ENCODE measurements at places on chromosomes 7 and 10.

DNA sequence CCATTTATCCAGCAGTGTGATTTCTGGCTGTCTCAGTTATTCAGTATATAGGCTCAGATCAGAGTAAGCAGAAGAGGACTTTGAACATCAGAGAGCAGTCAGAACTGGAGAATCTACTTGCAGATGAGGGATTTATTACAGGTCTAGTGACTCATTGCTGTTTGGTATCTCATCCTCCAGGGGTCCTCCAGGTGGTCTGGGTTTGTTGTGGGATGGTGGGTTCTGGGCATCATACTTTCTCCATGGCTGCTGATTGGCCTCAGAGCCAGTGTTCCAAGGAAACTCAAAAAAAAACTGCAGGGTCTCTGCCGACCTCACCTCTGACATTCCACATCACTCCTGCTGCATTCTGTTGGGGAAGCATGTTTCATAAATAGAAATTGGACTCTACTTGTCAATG, 214.8 kb downstream of the CNTNAP2 start:
- DNase-seq: no peak

GRCh38 chr7:116525298-116525912, 569 bp downstream of the CAV1 start:
- DNase-seq: peak; percentile 27

GRCh38 chr7:42338231-42338915, 101.4 kb upstream of the GLI3 start:
- DNase-seq: no peak

GRCh38 chr10:72285972-72286521, 12.3 kb downstream of the DDIT4 start:
- no peak for DNase-seq

DNA sequence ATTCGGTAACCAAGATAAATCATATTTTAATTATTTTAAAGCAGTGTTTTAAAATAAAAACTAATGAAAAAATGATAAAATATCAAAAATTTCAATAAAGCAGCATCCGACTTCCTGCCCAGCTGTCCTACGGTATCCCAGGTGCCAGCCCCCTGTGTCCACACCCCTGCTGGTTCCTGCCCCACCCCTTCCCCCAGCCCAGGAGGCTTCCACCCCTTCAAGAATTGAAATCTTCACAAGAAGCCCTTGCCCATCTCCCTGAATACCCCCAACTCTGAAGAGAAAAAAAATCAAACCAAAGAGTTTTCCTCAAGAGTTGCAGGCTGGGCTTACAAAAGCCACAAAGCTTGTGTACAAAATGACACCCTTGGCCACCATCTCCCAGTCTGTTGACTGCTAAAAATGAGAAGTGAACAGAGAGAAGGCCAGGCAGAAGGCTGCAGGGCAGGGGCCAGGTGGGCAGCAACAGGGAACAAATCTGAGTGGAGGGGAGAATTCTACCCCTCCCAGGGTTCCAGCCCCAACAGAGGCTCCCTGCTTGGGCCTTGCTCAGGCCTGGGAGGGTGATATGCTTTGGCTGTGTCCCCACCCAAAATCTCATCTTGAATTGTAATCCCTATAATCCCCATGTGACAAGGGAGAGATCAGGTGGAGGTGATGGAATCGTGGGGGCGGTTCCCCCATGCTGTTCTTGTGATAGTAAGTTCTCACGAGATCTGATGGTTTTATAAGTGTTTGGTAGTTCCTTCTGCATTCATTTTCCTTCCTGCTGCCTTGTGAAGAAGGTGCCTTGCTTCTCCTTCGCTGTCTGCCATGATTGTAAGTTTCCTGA, 14.5 kb downstream of the GPRIN2 start:
- DNase-seq: no peak

- DNase-seq: no peak
Measured at GRCh38 chr7:135920478-135920877, 56.7 kb downstream of the MTPN start.

- no peak for DNase-seq
Measured at GRCh38 chr10:130809181-130809580, 502.3 kb downstream of the TCERG1L start.

- DNase-seq: no peak
Measured at GRCh38 chr7:46663025-46663424, 742.0 kb upstream of the IGFBP3 start.

- DNase-seq: no peak
Measured at GRCh38 chr10:80612261-80612660, 74.6 kb downstream of the SH2D4B start.

GRCh38 chr10:14667280-14667679, 107.4 kb downstream of the FAM107B start:
- no peak for DNase-seq

GRCh38 chr10:113019692-113020474, 69.8 kb downstream of the TCF7L2 start:
- DNase-seq: no peak

DNA sequence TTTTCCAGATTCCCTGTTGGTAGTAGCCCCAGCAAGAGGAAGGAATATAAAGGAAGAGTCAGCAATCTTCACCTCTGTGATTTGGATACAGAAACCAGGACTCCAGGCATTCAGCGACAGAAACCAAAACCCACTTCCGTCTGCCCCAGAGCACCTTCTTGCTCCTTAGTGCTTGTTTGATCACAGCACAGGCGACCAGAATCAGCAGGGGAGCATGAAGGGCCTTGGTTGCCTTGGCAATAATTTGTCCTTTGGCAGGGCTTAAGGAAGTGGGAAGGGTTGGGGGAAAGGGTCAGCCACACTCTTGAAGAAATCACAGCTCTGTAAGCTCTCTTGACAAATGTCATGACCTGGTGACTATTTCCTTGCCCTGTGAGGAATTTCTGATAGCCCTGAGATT, 379.6 kb downstream of the OTUD1 start:
- DNase-seq: no peak

DNA sequence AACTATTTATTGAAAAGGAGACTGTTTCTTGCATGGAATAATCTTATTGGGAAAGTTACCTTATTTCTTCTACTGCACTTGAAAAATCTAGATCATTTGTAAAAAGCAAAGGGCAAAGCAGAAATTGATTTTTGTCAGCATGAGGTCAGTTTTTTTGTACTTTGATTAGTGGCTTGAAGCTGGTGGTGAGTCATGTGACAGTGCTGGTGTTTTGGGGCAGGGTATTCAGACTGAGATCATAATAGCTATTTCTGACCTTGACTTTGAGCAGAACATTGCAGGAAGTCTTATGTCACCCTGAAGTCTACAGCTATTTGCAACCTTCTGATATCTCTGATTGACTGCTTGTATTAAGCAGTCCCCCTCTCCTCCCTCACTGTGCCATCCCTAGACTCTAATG, 66.3 kb upstream of the SORCS3 start:
- DNase-seq: no peak

DNA sequence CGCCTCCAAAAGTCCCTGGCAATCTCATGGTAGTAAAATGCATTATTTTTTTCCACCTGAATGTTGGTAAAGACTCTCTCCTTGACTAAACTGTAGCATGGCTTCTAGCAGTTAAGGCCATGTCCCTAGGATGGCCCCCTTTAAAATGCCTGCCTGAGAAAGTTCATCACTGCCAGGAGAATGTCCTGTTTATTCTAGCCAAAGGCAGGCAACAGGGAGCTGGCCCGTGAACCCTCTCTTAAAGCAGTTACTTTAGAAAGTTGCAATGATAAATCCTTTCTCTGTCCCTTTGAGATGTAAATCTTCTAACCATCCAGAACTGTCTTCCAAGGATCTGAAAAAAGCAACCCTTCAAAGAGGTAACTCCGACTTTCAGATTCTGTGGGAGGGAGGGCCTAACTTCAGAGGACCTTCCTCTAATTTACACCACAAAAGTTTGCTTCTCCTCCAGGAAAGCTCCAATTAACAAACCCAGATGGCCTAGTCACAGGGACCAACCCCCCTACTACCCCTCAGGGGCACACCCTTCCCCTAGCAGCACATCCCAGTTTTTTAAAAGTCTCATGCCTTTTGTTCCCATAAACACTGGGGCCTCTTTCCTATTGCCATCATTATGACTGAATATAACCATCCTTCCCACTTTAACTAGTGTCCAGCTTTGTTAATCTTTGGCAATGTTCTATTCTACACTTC, 5.5 kb downstream of the DNTT start:
- DNase-seq: no peak

- no peak for DNase-seq
Measured at GRCh38 chr10:86345859-86346798, 20.5 kb downstream of the GRID1 start.

DNA sequence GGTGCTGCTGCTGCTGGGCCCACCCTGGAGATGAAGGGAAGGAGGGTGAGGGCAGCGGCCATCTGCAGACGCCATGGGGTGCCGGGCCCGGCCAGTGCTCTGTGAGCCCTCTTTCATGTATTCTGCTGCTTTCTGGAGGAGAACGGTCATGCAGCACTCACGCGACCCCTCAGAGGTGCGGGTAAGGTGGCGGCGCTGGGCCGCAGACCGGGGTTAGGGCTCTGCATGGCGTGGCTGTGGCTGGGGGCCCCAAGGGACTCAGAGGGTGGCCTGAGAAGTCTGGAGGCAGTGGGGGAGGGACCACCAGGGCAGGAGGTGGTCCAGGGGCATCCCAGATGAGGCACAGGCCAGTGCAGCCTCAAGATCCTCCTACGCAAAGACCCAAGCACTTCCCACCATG, 275.5 kb downstream of the ELFN1 start:
- DNase-seq: no peak

- DNase-seq: no peak
Measured at GRCh38 chr10:98135222-98135899, 904 bp downstream of the R3HCC1L start.

DNA sequence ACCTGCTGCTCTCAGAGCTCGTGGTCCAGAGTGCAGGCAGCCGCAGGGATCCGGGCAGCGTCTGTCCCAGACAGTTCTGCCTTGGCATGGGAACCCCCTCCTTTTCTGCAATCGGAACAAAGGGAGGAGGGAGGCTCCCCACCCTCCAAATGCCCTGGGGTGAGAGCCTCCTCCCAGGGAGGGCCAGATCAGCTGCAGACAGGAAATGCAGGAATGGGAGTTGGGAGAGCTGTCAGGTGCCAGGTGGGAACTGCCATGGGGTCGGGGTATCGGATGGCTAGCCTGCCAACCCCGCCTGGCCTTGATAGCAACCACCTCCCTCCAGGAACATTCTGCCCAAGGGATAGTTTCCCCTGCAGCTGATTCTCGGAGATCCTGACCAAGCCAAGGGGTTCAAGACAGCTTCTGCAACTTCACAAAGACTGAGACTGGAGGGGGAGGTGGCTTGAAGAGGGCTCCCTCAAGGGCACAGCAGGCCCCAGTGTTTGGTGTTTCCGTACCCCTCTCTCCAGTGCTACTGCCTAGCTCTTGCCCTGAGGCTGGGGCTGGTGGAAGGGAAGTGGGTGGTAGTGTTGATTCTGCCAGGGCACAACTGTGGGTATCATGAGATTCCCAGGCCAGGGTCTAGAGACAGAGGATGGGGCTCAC, at the start of gene CALML5:
TSS of gene CALML5 (minus strand) at position 78 of the 648 bp plus-strand sequence. CDS start 132 bp downstream, outside the sequence.
- no peak for DNase-seq

DNA sequence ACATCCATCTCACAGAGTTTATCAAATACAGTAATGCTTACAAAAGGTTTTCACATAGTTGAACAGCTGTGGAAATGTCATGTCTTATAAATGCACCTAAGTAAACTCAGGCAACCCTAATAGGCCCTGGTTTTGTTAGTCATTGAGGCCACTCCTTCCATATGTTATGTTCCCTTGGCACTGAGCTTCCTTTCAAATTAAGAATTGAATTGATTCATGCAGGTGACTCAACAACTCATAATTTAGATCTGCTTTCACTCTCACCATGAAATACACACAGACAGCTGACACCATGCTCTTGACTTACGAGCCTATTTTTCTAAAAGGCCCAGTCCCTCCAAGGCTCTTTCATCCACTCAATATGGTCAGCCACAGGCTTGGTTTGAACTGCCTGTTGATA, 476.9 kb downstream of the KCNMA1 start:
- DNase-seq: no peak

- no peak for DNase-seq
Measured at GRCh38 chr10:10865303-10865702, 152.4 kb upstream of the CELF2 start.

- DNase-seq: no peak
Measured at GRCh38 chr7:64951250-64951848, 39.5 kb downstream of the ZNF117 start.

- DNase-seq: no peak
Measured at GRCh38 chr7:2106440-2106839, 126.3 kb downstream of the MAD1L1 start.

DNA sequence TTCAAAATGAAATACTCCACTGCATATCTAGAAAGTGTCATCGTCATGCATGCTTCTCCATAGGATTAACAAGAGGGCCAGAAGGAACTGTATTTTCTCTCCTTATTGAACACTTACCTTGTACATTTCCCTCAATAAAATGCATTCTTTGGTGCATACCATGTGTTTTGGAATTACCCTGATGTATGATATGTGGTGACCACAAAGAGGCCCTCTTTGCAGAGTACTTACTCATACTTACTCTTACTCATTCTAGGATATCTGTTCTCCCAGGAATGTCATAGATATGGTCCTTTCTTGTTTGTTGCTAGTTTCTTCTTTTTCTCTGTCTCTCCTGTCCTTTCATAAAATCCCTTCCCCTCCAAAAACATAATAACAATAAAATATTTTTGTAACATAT, 1087.1 kb upstream of the POT1 start:
- DNase-seq: no peak

- DNase-seq: peak; percentile 21
Measured at GRCh38 chr10:98309366-98310355, 41.7 kb upstream of the LOXL4 start.

DNA sequence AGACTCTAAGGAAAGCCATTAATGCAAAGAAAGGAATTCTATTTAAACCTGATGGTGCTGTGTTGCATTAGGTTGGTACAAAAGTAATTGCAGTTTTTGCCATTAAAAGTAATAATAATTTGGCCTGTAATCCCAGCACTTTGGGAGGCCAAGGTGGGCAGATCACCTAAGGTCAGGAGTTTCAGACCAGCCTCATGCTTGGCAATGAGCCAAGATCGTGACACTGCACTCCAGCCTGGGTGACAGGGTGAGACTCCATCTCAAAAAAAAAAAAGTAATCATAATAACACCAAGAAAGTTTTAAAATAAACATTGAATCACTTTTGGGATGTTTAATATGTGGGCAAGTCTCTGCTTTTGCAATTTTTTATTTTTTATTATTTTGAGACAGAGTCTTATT, 107.3 kb upstream of the FRMD4A start:
- DNase-seq: no peak

GRCh38 chr7:47652591-47652990, 70.7 kb upstream of the TNS3 start:
- DNase-seq: no peak

DNA sequence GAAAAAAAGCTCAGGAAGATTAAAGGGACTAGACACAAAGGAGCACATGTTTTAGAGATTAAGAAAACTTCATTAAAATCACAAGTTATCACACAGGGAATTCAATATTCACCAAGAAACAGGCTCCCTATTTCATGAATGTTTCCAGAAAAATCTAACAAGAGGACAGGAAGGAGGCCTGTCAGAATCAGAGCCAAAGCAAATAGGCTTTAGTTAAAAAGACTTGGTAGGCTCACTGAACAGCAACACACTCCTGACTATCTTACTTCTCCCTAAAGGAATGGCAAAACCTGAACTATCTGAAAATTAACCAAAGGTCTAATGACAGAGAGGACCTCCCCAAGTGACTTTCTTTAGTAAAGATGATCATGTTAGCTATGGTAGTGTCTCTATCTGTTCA, 188.3 kb upstream of the MEOX2 start:
- DNase-seq: no peak
